Panc1 (cell line): ENCODE measurements at places on chromosomes 11 and 22. TPM values are rescaled to one million over a fixed set of nuclear protein-coding genes. Genes with fewer than 3 reads are reported as not detected.

The FGF3 gene
- not detected for total RNA-seq

The C11orf86 gene
- 0.28 TPM for total RNA-seq

The APOC3 gene
- total RNA-seq = 1.2 TPM

The OR5F1 gene
- not detected for total RNA-seq

- DNase-seq = no peak
These were observed 254.6 kb upstream of the LRRC4C start for GRCh38 chr11:41714101-41714500.

- DNase-seq = peak; percentile 53
These were observed 42.7 kb downstream of the CELF1 start for GRCh38 chr11:47510209-47510608.

GRCh38 chr22:42314709-42315391 is 44.4 kb upstream of the TCF20 start:
- DNase-seq = no peak
